ENCODE measurements at places on chromosomes 2 and 18.

- DNase-seq = peak; percentile 22
Observed at GRCh38 chr2:184654945-184655344, 56.6 kb downstream of the ZNF804A start.

GRCh38 chr2:189104934-189105333, 74.6 kb downstream of the COL5A2 start:
- DNase-seq = peak; percentile 56

GRCh38 chr18:10893196-10893595, 256.2 kb downstream of the PIEZO2 start:
- no peak for DNase-seq

DNA sequence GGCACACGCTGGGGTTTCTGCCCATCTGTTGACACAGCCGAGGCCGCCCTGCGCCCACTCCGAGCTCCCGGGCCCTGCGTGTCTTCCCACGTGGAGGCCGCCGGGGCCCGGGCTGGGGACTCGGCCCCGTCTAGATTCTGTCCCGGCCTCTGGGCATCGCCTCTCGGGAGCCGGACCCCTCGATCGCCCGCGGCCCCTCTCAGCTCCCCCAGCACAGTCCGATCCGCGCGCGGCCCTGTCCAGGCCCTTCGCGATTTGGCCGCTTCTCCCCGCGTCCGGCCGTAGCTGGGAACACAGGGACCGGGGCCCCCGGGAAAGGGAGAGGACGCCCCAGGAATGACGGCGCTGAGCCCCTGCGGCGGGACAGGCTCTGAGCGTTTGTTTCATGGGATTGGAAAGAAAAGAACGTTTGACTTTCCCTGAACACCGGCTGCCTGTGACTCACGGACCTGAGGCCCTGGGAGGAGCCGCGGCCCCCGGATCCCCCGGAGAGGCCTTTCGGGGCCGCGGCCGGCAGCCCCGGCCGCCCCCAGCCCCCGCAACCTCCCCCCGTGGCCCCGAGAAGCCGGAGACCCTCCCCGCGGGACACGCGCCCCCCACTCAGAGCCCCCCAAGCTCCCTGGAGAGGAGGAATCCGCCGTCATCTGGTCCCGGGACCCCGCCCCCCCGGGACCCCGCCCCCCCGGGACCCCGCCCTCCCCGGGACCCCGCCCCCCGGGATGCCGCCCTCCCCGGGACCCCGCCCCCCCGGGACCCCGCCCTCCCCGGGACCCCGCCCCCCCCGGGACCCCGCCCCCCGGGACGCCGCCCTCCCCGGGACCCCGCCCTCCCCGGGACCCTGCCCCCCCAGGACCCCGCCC, 62.7 kb upstream of the CTDP1 start:
- peak; percentile 13 for DNase-seq

DNA sequence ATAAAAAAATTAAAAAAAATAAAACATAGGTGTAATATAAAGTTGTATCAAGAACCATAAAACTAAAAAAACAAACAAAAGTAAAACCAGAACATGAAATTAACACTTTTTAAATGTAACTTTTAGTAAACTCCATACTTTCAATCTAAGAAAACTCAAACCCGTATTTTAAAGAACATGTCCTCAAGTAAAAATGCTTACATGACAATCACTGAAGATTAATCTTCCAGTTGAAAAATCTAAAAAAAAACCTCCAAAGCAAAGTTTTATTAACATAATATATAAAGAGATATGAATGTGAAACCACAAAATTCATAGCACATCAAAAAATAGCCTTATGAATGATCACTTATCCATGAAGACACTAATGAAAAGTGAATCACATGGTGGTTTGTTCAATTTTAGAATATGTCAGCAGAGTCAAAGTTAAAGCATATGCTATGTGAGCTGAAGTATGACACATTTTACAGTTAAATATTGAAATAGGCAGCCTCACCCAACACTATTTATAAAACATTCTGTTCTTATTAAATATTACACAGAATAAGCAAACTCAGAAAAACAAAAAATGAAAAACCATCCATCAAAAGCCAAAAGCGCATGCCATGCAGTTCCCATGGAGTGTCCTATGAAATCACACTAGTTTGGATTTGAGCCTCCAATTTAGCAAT, 23.1 kb upstream of the CHAC2 start:
- DNase-seq = no peak

- DNase-seq = no peak
Observed at GRCh38 chr2:128409326-128410034, 90.8 kb upstream of the HS6ST1 start.

DNA sequence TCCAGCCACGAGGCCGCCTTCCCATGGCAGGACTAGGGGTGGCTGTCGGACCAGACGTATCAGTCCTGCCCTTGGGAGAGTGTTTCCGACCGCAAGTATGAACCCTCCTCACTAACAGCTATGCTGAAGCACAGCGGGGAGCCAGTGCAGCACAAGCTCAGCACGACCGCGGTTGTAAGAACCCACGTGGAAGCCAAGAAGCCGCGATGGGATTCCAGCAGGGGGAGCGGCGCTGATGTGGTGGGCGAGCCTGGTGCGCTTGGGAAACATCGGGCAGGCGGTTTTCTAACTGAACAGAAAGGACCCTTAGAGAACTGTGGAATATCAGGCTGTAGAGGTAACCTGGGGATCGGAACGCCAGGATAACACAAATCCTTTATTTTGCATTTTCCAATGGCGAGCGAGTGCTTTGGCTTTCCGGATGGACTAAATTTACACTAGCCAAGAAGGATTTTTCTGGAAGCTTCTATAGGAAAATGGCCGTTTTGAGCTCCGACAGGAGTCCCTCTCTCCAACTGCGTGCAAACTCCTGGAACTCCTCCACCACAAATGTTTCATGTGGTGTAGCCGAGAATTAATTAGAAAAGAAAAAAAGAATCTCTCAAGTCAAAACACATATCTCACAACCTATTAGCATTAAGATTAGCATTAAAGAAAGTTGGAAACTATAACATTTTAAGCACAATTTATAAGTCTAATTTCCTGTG, 132.0 kb upstream of the MYCN start:
- peak; percentile 33 for DNase-seq

All from astrocyte of the spinal cord (primary cell).